Spinal cord (tissue), 10 donors: ENCODE measurements at places on chromosomes 4 and X.

GRCh38 chrX:72306851-72307645 is 1.3 kb upstream of the CITED1 start:
- H3K4me3 ChIP-seq: peak overlapping the region; percentile 57
- peaks cover 87% of the 10 kb centered on the region for H3K27me3 ChIP-seq
- H3K27ac ChIP-seq: no peak overlapping the region

DNA sequence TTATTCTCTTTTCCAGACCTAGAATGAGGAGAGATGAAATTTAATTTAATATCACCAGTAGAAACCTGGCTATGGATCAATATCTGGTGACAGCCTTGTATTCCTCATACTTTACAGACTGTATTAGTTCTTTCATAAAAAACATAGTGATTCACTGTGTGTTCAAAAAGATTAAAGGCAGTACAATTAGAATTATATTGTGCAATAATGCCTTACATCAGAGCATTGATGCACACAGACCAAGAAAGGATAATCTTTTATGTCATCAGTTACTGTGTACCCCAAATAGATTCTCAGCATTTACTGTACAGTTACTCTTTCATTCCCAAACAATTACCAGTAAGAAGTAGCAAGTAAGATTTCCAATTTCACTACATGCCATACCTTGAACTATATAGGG is 260.5 kb upstream of the ANXA10 start:
- H3K36me3 ChIP-seq: no peaks in the 10 kb centered on the region
- H3K27me3 ChIP-seq: no peaks in the 10 kb centered on the region
- no peak overlapping the region for H3K4me3 ChIP-seq
- no peak for DNase-seq
- H3K27ac ChIP-seq: no peak overlapping the region

- no peak overlapping the region for H3K4me3 ChIP-seq
- H3K36me3 ChIP-seq: no peaks in the 10 kb centered on the region
- H3K27me3 ChIP-seq: peaks cover 16% of the 10 kb centered on the region
- peaks cover 5% of the 10 kb centered on the region for H3K4me1 ChIP-seq
- H3K27ac ChIP-seq: no peak overlapping the region
Observed at GRCh38 chrX:17844236-17844635, 16.9 kb downstream of the RAI2 start.

DNA sequence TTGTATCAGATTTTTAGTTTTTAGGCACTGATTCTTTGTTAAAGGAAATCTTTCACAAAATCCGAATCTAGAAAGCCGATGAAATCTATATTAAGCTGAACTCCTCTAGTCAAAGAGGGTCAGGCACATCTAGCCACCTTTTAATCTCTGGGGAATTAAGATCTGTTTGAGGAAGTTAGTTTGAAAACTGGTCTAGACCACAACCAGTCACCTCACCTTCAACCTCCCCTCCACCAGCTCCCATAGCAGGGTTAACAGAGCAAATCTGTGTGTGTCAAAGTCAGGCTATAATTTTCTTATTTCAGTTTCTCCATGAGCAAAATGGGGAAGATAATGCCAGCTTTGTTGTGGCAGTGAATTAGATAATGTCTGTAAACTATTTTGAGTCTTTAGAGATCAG is 110.0 kb upstream of the IGFBP7 start:
- no peaks in the 10 kb centered on the region for H3K36me3 ChIP-seq
- no peak overlapping the region for H3K27ac ChIP-seq
- no peaks in the 10 kb centered on the region for H3K4me1 ChIP-seq
- no peaks in the 10 kb centered on the region for H3K27me3 ChIP-seq

DNA sequence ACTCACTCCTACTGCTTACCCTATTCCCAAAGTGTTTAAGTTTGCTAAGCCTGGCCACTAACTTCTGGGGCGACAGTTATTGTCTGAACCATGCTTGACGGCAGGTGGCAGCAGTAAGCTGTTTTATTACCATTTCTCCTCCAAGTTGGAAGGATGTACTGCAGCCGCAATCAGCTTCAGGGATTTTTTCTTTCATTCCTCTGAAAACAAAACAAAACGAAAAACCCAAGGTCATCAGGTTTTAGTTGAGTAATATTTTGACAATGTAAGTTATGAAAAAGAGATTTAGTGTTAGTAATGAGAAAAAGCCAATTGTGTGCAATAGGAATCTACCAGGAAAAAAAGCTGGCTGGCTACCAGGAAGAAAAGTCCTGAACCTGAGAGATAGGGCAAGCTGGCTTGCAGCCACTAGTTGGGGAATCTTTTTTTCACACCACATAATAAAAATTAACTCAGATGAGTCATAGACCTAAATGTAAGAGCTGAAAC is 13.2 kb upstream of the RAB9B start:
- no peak for DNase-seq
- no peaks in the 10 kb centered on the region for H3K4me1 ChIP-seq
- H3K27me3 ChIP-seq: peaks cover 7% of the 10 kb centered on the region
- H3K4me3 ChIP-seq: no peak overlapping the region
- no peak overlapping the region for H3K27ac ChIP-seq

DNA sequence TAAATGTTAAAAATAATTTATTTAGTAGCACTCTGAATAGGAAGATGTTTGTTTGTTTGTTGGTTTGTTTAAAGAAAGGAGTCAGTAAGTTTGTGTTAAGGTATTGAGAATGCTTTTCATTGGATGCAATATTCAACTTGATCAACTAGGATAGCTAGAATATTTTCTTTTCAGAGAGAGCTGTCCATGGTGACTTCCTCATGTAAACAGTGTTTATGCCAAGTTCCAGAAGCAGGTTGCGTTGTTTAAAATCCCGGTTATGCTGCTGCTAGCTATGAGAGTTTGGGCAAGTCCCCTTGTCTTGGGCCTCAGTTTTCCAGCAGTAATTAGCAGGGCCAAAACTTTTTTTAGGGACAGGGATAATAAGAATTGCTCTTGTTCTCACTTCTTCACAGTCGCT is 876.2 kb upstream of the HS3ST1 start:
- no peak overlapping the region for H3K4me3 ChIP-seq
- peaks cover 2% of the 10 kb centered on the region for H3K27me3 ChIP-seq
- no peak overlapping the region for H3K27ac ChIP-seq
- H3K4me1 ChIP-seq: no peaks in the 10 kb centered on the region
- no peak for DNase-seq

- H3K36me3 ChIP-seq: peaks cover 51% of the 10 kb centered on the region
- no peak overlapping the region for H3K4me3 ChIP-seq
- no peaks in the 10 kb centered on the region for H3K27me3 ChIP-seq
Observed at GRCh38 chr4:2650276-2650675, 105.9 kb downstream of the TNIP2 start.

GRCh38 chrX:122641826-122642225 is 542.3 kb upstream of the GRIA3 start:
- H3K4me3 ChIP-seq: no peak overlapping the region
- no peaks in the 10 kb centered on the region for H3K27me3 ChIP-seq
- no peaks in the 10 kb centered on the region for H3K4me1 ChIP-seq

- peaks cover 29% of the 10 kb centered on the region for H3K27me3 ChIP-seq
- peaks cover 9% of the 10 kb centered on the region for H3K4me1 ChIP-seq
- no peak overlapping the region for H3K27ac ChIP-seq
- H3K36me3 ChIP-seq: no peaks in the 10 kb centered on the region
- DNase-seq: no peak
- H3K4me3 ChIP-seq: no peak overlapping the region
Observed at GRCh38 chrX:134554291-134554690, 94.3 kb downstream of the HPRT1 start.

GRCh38 chrX:40474645-40475044 is 106.1 kb upstream of the ATP6AP2 start:
- no peak overlapping the region for H3K4me3 ChIP-seq
- peaks cover 14% of the 10 kb centered on the region for H3K27me3 ChIP-seq
- H3K27ac ChIP-seq: no peak overlapping the region
- no peaks in the 10 kb centered on the region for H3K36me3 ChIP-seq

GRCh38 chrX:13827298-13828090 is 10.6 kb upstream of the GPM6B start:
- H3K36me3 ChIP-seq: no peaks in the 10 kb centered on the region
- peak overlapping the region; percentile 25 for H3K27ac ChIP-seq
- H3K4me3 ChIP-seq: no peak overlapping the region
- DNase-seq: no peak

GRCh38 chr4:105215609-105216313 is 69.1 kb downstream of the TET2 start:
- peaks cover 4% of the 10 kb centered on the region for H3K4me1 ChIP-seq
- no peak overlapping the region for H3K27ac ChIP-seq
- no peaks in the 10 kb centered on the region for H3K27me3 ChIP-seq
- no peak overlapping the region for H3K4me3 ChIP-seq
- H3K36me3 ChIP-seq: no peaks in the 10 kb centered on the region

GRCh38 chr4:188854436-188854835 is 715.2 kb downstream of the TRIML1 start:
- no peak for DNase-seq
- H3K4me1 ChIP-seq: no peaks in the 10 kb centered on the region
- H3K27ac ChIP-seq: no peak overlapping the region
- H3K27me3 ChIP-seq: no peaks in the 10 kb centered on the region

GRCh38 chr4:20265726-20266125 is 14.0 kb downstream of the SLIT2 start:
- no peaks in the 10 kb centered on the region for H3K27me3 ChIP-seq
- peaks cover 2% of the 10 kb centered on the region for H3K4me1 ChIP-seq

GRCh38 chrX:49879656-49880277 is 483 bp downstream of the USP27X start:
- DNase-seq: peak; percentile 42
- peaks cover 17% of the 10 kb centered on the region for H3K4me1 ChIP-seq
- peak overlapping the region; percentile 61 for H3K27ac ChIP-seq
- H3K36me3 ChIP-seq: no peaks in the 10 kb centered on the region
- peak overlapping the region; percentile 30 for H3K4me3 ChIP-seq
- H3K27me3 ChIP-seq: no peaks in the 10 kb centered on the region

GRCh38 chrX:107682256-107682655 is 53.9 kb downstream of the PRPS1 start:
- H3K4me1 ChIP-seq: no peaks in the 10 kb centered on the region
- H3K27me3 ChIP-seq: peaks cover 22% of the 10 kb centered on the region
- no peak overlapping the region for H3K4me3 ChIP-seq
- DNase-seq: no peak

- no peaks in the 10 kb centered on the region for H3K4me1 ChIP-seq
- no peak overlapping the region for H3K27ac ChIP-seq
- no peaks in the 10 kb centered on the region for H3K27me3 ChIP-seq
- no peak overlapping the region for H3K4me3 ChIP-seq
Observed at GRCh38 chr4:83699358-83699757, 163.4 kb downstream of the GPAT3 start.

GRCh38 chr4:113540859-113541258 is 220.7 kb downstream of the CAMK2D start:
- no peak for DNase-seq
- no peaks in the 10 kb centered on the region for H3K4me1 ChIP-seq
- no peak overlapping the region for H3K27ac ChIP-seq
- H3K4me3 ChIP-seq: no peak overlapping the region
- H3K36me3 ChIP-seq: no peaks in the 10 kb centered on the region

- no peak for DNase-seq
- peaks cover 6% of the 10 kb centered on the region for H3K27me3 ChIP-seq
- H3K4me3 ChIP-seq: no peak overlapping the region
- H3K4me1 ChIP-seq: peaks cover 31% of the 10 kb centered on the region
- H3K27ac ChIP-seq: no peak overlapping the region
Observed at GRCh38 chrX:41471786-41472185, 24.6 kb downstream of the NYX start.

GRCh38 chrX:40153345-40154249 is 55.8 kb upstream of the BCOR start:
- no peaks in the 10 kb centered on the region for H3K36me3 ChIP-seq
- peak overlapping the region; percentile 69 for H3K27ac ChIP-seq
- H3K4me3 ChIP-seq: peak overlapping the region; percentile 45
- peaks cover 67% of the 10 kb centered on the region for H3K27me3 ChIP-seq
- H3K4me1 ChIP-seq: peaks cover 62% of the 10 kb centered on the region

DNA sequence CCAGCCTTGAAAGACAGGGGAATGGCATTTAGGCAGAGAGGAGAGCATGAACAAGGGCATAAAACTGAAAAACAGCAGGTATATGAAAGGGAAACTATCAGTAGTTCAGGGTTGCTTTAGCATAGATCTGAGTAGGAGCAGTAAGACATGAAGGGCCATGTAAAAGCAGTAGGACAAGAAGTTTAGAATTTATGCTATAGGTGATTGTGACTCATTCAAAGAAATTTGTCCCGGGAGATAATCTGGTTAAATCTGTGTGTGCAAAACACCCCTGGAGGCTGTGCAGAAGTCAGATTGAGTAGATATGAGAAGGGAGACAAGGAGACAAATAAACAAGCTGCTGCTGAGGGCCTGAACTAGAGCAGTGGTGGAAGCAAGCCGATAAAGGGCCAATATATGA is 109.1 kb upstream of the BMP3 start:
- no peaks in the 10 kb centered on the region for H3K27me3 ChIP-seq
- no peaks in the 10 kb centered on the region for H3K36me3 ChIP-seq
- no peak overlapping the region for H3K27ac ChIP-seq
- DNase-seq: no peak
- H3K4me3 ChIP-seq: no peak overlapping the region

DNA sequence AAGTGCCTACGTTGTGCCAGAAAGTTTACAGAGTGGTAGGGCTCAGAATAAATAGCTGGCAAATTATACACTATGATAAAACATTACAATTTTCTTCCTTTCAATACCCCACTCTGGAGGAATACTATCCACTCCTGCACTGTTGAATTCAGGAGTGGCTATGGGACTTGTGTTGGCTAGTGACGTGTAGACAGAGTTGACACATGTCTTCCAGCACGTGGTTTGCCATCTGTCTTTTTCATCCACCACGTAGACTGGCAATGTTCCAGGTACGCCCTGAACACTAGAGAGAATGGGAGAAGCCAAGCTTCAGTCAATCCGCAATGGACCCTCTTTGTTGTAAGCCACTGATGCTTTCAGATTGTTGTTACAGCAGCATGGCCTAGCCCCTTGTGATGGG is 168.8 kb upstream of the RBPJ start:
- no peaks in the 10 kb centered on the region for H3K27me3 ChIP-seq
- no peaks in the 10 kb centered on the region for H3K36me3 ChIP-seq
- no peak overlapping the region for H3K4me3 ChIP-seq
- H3K4me1 ChIP-seq: no peaks in the 10 kb centered on the region
- H3K27ac ChIP-seq: no peak overlapping the region

DNA sequence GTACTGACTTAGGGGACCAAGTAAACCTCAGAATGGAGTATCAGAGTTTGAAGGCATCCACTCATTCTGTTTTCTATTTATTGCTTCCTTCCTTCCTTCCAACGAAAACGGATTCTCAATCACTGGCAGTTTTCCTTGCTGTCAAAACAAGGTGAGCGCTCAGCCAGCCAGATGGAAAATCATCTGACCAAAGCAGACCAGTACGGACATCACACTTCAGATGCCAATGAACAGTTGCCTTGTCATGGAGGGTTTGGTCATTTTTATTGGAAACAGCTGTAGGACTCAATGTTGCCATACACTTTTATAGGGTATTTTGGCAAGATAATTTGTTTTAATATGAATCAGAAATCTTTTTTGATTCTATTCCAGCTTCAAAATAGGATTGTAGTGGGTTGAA is 16.6 kb downstream of the GEMIN8 start:
- no peak for DNase-seq
- H3K27me3 ChIP-seq: peaks cover 8% of the 10 kb centered on the region
- no peak overlapping the region for H3K4me3 ChIP-seq
